ENCODE measurements at places on chromosomes 3 and 15.

DNA sequence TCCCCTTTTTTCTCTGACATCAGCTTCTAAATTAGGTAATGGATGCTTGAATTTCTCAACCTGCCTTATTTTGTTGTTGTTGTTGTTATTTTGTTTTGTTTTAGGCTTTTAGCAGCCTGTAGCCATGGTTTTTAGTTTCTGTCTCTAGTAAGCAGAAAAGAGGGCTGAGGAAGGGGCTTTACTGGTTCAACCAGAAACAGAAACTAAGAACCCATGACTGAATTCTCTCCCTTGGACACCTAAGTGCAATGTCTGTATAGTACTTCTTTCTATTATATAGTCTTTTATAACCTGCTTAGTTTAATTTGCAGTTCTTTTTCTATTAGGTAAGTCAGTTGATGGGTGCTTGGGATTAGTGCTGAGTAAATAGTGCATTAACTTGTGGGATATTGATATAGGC lies 129.0 kb downstream of the BBX start:
- DNase-seq, result no peak

DNA sequence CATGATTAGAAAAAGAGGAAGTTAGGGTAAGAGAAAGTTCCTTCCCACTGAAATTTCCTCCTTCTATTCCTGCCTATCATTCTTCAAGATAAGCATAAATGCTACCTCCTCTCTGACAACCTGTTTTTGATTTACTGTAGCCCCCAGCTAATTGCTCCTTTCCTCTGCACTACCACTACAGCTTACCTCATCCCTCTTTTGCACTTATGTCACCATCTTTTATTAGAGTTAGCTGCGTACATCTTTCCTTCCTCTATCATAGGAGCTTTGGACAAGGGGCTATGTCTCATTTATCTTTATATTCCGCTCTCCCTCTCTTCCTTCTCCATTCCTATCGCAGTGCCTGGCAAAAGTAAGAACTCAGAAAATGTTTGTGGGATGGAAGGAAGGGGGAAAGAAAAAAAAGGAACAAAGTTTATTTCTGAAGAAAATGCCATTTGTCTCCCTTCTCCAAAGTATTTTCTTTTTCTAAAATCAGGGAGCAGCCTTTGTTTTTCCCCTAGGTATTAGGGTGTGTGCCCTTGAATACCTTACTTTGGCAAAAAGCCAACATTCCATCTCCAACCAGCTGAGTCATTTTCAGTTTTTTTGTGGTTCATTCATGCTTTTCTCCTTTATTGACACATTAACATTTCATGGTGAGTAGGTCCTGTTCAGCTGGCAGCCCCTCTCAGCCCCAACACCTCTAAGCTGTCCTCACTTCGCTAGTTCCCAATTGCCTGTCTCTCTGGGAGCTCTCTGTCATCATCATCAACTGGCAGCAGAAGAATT lies 87.6 kb upstream of the SOX2 start:
- no peak for DNase-seq

GRCh38 chr15:35736150-35736549 lies 190.2 kb upstream of the DPH6 start:
- DNase-seq, result no peak

DNA sequence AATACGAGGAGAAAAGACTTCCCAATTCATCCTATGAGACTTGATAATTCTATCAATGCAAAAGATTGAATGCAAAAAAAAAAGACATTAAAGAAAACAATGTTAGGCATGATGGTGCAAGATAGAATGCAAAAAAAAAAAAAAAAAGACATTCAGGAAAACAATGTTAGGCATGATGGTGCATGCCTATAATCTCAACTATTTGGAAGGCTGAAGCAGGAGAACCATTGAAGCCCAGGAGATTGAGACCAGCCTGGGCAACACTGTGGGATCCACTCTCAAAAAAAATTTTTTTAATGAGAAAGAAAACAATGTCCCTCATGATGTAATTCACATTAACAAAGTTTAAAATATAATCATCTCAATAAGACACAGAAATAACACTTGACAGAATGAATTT lies 75.9 kb downstream of the MYO9A start:
- DNase-seq, result no peak

- no peak for DNase-seq
Observed at GRCh38 chr3:195147649-195148080, 123.3 kb downstream of the XXYLT1 start.

DNA sequence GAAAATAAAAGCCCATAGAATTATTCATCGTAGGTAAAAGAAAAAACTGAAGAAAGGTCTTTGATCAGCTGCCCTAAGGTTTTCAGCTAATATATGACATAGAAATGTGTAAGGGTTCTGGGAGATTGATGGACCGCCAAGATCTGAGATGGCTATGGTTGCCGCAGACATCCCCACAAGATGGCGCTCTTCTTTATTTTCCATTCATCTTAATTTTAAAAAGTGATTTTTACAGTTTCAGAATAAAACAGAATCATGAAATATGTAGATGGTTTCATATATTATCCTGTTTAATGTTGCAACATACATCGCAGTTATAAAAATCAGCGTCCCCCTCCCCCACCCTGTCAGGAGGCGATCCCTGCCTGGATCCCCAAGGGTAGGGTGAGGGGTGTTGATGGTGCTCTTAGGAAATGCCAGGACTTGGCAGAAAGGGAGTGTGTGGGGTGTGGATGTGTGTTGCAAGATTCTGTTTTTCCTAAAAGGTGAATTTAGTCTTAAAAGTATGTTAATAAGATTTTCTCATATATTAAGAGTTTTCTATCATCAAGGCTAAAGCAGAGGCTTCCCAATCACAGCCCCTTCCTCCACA lies 68.8 kb downstream of the ANXA2 start:
- DNase-seq, result no peak

Data from CD8-positive, alpha-beta memory T cell (primary cell).